Panc1 (cell line): ENCODE measurements at places on chromosomes 2 and 18.
A peak's percentile ranks its signal among the peaks of the same experiment; 100 is the strongest.

GRCh38 chr2:70528929-70529328 lies 24.7 kb downstream of the TGFA start:
- DNase-seq: no peak

GRCh38 chr2:241139531-241140444 lies 9.5 kb downstream of the PASK start:
- no peak for DNase-seq

DNA sequence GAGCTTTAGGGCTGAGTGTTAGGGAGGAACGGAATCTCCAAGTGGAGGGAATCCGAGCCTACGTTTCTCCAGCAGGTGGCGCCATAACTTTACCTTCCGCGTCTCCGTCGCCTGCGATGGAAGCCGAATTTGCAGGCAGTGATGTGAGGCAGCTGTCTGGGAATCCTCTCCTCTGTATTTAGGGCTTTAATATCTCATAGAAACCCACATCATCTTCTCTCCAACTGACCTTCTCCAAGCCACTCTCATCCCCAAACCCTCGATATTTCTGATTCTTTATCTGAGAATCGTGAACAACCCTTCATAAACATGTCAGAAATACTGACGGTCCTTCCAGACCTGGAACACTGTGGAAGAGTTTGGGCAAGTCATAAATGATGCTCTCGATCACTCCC lies 27.5 kb downstream of the SIX2 start:
- peak; percentile 61 for DNase-seq

GRCh38 chr2:149000158-149000938 lies 38.2 kb upstream of the LYPD6B start:
- DNase-seq: no peak

- DNase-seq: no peak
Measured at GRCh38 chr2:86243950-86244733, 44.9 kb downstream of the MRPL35 start.

DNA sequence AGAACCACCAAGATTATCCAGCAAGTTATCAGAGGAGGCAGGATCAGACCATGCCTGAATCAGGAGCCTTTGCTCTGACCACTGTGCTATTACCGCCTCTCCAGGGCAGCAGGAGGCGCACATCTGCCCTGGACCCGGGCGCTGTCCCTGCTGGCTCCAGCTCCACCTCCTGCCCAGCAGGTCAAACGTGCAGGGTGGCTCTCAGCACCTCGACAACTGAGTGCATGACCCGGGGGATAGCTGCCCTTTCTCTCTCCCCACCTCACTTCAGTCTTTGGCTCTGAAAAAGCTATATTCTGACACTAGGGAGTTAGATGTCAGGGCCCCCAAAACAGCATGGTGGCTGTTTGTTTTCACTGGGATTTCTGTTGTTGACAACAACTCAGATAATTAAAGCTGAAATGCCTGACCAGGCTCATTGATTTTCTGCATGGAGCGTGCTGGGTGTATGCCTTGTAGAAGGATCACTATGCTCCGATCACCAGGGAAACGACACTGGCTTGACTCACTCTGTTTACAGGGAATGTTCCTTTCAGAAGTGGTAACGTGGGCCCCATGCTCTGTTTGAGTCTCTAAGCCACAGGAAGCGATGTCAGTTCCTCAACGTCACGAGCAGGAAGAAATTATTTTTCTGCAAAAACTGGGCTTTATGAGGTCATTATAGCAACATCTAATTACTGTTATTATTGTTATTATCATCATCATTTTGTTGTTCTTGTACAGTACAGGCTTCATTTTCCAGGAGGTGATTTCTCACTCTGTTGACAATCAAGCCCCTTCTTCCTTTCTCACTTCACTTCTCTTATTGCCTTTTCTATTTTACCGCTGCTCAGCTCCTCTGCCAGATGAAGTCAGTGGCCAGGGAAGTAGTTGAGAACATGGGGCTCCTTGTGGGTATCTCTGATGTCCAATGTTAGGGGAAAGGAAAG lies 125.6 kb downstream of the PLB1 start:
- peak; percentile 55 for DNase-seq

- no peak for DNase-seq
Measured at GRCh38 chr2:58268685-58269084, 27.6 kb upstream of the FANCL start.

GRCh38 chr2:149183187-149183586 lies 144.7 kb downstream of the LYPD6B start:
- no peak for DNase-seq

- DNase-seq: no peak
Measured at GRCh38 chr2:232994446-232994845, 18.6 kb downstream of the NGEF start.

DNA sequence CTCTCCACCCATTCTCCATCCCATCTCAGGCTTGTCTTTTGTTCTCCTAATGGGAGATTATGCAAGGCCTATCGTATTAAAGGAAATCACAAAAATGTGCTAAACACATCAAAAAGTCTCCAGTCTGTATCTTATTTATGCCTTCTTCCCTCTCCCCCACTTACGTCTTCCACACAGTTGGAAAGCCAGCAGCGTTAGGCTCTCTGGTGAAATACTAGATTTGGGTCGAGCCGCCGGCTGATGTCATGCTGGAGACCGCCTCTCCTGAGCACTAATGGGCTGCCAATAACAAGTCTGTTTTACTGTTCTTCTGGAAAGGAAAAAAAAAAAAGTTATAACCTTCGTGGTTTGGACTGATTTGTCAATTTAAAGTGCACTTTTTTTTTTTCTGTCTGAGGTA lies 182.7 kb upstream of the SIX2 start:
- DNase-seq: no peak
